ENCODE measurements at places on chromosomes 4 and X. TPM values are rescaled to one million over a fixed set of nuclear protein-coding genes. Genes with fewer than 3 reads are reported as not detected.

GRCh38 chr4:26248647-26249046 is 72.2 kb upstream of the RBPJ start:
- no peaks in the 10 kb centered on the region for H3K27me3 ChIP-seq
- no peaks in the 10 kb centered on the region for H3K36me3 ChIP-seq
- DNase-seq: no peak
- no peak overlapping the region for H3K4me3 ChIP-seq
- no peak overlapping the region for H3K27ac ChIP-seq
- peaks cover 16% of the 10 kb centered on the region for H3K4me1 ChIP-seq

DNA sequence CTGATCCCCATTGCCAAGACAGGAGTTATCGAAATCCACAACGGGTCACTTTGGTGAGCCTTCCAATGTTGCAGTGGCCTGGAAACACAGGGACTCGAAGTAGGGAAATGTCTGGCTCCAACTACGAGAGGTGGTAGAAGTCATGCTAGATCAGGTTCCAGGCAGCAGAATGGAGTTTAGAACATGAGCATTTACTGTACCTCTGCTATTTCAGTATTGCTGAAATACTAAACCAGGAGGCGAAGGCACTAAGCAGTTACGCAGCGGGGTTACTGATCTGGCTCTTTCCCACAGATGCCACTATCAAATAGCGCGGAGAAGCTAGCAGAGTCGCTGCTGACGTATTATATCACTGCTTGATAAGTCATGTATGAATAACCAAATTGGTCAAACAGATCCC is 56.3 kb downstream of the PTCHD1 start:
- DNase-seq: no peak
- no peak overlapping the region for H3K27ac ChIP-seq
- no peak overlapping the region for H3K4me3 ChIP-seq
- H3K36me3 ChIP-seq: no peaks in the 10 kb centered on the region
- no peaks in the 10 kb centered on the region for H3K4me1 ChIP-seq

DNA sequence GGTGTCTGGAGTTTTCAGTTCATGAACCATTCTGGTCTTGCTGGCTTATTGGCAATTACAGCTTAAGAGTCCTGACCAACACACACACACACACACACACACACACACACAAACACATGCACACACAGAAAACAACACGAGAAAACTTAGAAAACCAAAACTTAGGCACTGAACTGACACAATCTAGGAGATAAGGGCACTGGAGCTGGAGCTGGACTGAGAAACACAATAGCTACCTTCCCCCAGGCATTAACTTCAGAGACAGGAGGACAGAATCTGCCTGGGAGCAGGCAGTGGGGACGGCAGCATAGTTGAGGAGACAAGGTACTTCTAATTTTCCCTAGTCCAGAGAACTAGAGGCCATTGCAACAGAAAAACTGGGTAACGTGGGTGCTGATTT is 62.3 kb downstream of the LNX1 start:
- peaks cover 15% of the 10 kb centered on the region for H3K27me3 ChIP-seq
- H3K4me1 ChIP-seq: no peaks in the 10 kb centered on the region
- no peak for DNase-seq
- no peak overlapping the region for H3K27ac ChIP-seq

DNA sequence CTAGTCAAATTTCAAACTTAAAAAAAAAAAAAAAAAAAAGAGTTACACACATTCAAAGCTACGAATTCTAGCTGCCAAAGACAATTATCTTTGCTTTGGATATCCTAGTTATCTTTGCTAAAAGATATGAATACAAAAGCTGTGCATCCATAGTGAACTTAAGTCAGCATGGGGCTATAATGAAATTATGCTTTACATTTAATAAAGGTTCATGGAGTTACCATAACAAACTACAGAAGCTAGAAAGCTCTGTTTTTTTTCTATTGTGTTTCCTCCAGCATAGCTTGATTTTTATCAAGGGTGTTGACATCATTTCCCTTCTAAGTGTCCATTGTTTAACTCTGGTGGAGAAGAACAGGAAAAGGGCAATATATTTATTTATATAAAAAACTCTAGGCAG is 234.1 kb downstream of the ANKRD50 start:
- no peak for DNase-seq
- H3K27ac ChIP-seq: no peak overlapping the region
- H3K4me1 ChIP-seq: no peaks in the 10 kb centered on the region
- H3K27me3 ChIP-seq: no peaks in the 10 kb centered on the region

DNA sequence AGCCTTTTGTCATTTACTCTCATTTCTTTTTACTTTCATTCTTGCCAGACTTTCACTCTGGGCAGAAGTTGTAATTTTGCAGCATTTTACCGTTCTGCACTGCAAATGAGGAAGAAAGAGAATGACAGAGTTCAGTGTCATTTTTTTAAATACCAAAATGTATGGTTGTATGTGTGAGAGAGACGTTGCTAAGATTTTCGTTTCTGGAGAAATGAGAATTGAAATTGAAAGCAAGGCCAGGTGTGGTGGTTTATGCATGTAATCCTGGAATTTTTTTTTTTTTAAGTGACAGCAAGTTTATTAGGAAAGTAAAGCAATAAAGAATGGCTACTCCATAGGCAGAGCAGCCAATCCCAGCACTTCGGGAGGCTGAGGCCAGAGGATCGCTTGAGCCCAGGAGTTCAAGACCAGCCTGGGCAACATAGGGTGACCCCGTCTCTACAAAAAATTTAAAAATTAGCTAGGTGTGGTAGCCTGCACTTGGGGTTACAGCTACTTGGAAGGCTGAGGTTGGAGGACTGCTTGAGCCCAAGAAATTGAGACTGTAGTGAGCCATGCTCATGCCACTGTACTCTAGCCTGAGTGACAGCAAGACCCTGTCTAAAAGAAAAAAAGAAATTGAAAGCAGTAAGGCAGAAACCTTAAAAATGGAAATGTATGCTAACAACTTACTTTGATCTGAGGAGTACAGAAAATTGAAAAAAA is 12.9 kb downstream of the DCK start:
- H3K4me3 ChIP-seq: peak overlapping the region; percentile 62
- peaks cover 77% of the 10 kb centered on the region for H3K4me1 ChIP-seq
- H3K27me3 ChIP-seq: no peaks in the 10 kb centered on the region
- peak overlapping the region; percentile 73 for H3K27ac ChIP-seq
- DNase-seq: no peak

GRCh38 chr4:3871181-3871852 is 105.1 kb downstream of the ADRA2C start:
- H3K27me3 ChIP-seq: peaks cover 28% of the 10 kb centered on the region
- no peaks in the 10 kb centered on the region for H3K36me3 ChIP-seq
- no peak overlapping the region for H3K4me3 ChIP-seq
- no peak overlapping the region for H3K27ac ChIP-seq
- peaks cover 3% of the 10 kb centered on the region for H3K4me1 ChIP-seq

- H3K4me1 ChIP-seq: no peaks in the 10 kb centered on the region
- no peaks in the 10 kb centered on the region for H3K27me3 ChIP-seq
- no peak overlapping the region for H3K4me3 ChIP-seq
- H3K36me3 ChIP-seq: no peaks in the 10 kb centered on the region
These were observed 181.1 kb upstream of the SMIM31 start for GRCh38 chr4:164572877-164573279.

- no peaks in the 10 kb centered on the region for H3K4me1 ChIP-seq
- no peak overlapping the region for H3K27ac ChIP-seq
- no peak for DNase-seq
- no peak overlapping the region for H3K4me3 ChIP-seq
- H3K27me3 ChIP-seq: peaks cover 11% of the 10 kb centered on the region
These were observed 91.9 kb upstream of the SH3RF1 start for GRCh38 chr4:169362607-169363006.

- H3K4me3 ChIP-seq: no peak overlapping the region
- H3K27ac ChIP-seq: no peak overlapping the region
- H3K27me3 ChIP-seq: no peaks in the 10 kb centered on the region
- H3K4me1 ChIP-seq: no peaks in the 10 kb centered on the region
- H3K36me3 ChIP-seq: no peaks in the 10 kb centered on the region
- DNase-seq: no peak
These were observed 12.9 kb downstream of the NHSL2 start for GRCh38 chrX:71923516-71923915.

DNA sequence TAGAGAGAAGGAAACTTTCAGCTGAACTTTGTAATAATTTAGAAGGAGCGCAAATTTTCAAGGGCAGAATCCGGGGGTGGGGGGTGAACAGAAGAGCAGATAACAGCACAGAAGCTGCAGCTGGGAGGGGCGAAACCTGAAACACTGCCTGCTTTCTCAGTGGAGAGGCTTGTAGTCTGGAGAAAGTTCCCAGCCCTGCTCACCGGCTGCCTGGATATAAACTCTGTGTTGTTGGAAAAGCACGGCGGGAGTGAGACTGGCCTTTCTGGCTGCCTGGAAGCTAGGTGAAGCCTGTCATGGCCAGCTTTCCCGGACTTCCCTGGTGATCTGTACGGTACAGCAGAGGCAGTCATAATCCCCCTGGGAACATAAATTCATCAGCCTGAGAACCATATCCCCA is 1352.1 kb upstream of the DIAPH2 start:
- DNase-seq: no peak
- no peaks in the 10 kb centered on the region for H3K4me1 ChIP-seq
- no peak overlapping the region for H3K27ac ChIP-seq
- no peaks in the 10 kb centered on the region for H3K36me3 ChIP-seq

DNA sequence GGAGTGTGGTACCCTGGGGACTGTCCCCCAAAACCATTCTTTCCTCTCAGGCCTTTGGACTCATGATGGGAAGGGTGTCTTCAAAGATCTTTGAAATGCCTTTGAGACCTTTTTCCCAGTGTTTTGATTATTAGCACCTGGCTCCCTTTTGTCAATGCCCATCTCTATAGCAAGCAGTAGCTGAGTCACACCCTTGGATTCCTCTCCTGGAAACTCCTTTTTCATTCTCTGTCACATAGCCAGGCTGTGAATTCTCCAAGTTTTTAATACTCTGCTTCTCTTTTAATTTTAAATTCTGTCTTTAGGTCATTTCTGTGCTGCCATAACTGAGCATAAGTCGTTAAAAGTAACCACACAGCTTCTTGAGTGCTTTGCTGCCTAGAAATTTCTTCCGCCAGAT is 29.7 kb downstream of the IL21 start:
- no peaks in the 10 kb centered on the region for H3K4me1 ChIP-seq
- no peak overlapping the region for H3K4me3 ChIP-seq
- H3K36me3 ChIP-seq: no peaks in the 10 kb centered on the region
- no peak overlapping the region for H3K27ac ChIP-seq
- DNase-seq: no peak
- H3K27me3 ChIP-seq: peaks cover 3% of the 10 kb centered on the region

- peaks cover 10% of the 10 kb centered on the region for H3K4me1 ChIP-seq
- no peaks in the 10 kb centered on the region for H3K27me3 ChIP-seq
- DNase-seq: no peak
- H3K4me3 ChIP-seq: no peak overlapping the region
These were observed 69.4 kb downstream of the HMGB2 start for GRCh38 chr4:173264684-173265185.

- H3K27me3 ChIP-seq: no peaks in the 10 kb centered on the region
- no peak overlapping the region for H3K4me3 ChIP-seq
- H3K27ac ChIP-seq: no peak overlapping the region
- peak; percentile 54 for DNase-seq
- H3K36me3 ChIP-seq: peaks cover 1% of the 10 kb centered on the region
These were observed 149.9 kb downstream of the AMMECR1 start for GRCh38 chrX:110167952-110168451.

DNA sequence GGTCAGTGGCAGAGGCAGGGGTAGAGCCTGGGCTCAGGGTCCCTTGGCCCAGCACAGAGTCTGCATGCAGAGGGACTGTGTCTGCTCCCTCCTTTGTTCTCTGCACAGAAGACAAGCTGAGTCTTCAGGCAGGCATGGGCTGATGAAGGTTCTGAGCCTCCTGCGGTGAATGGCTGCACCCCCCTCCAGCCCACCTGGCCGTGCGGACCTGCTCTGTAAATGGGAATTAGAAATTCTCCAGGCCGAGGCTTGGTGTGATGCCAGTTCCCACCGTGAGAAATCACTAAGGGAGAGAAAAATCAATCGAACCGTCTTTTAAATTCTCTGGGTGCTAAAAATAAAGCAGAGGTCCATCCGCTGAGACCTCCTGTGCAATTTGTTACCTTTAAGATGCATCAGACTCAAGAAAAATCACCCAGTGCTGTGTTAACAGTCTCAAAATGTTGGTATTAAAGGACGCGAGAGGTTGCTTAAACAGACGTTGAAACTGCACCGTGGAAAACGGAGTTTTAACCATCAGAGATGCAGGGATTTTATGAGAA is 96.0 kb downstream of the WFS1 start:
- no peaks in the 10 kb centered on the region for H3K4me1 ChIP-seq
- no peaks in the 10 kb centered on the region for H3K36me3 ChIP-seq
- no peak for DNase-seq

DNA sequence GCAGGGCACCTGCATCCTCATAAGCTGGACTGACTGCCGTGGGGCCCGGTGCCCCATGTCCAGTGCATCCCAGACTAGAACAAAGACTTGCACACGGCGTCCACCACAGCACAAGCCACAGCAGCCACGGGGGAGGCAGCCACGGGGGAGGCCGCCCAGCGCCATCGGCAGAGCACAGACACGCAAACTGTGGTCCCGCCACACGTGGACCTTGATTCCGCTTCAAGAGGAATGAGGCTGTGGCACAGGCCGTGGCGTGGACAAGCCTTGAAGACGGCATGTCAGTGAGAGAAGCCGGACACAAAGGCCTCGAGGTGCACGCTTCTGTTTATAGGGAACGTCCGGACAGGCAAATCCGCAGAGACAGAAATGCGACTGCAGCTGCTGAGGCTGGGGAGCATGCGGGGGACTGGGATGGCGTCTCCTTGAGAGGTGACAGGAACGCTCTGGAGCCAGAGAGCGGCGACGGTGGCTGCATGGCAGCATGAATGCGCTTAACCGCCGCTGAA is 10.1 kb upstream of the CPLX1 start:
- peaks cover 17% of the 10 kb centered on the region for H3K4me1 ChIP-seq
- H3K27me3 ChIP-seq: peaks cover 5% of the 10 kb centered on the region

DNA sequence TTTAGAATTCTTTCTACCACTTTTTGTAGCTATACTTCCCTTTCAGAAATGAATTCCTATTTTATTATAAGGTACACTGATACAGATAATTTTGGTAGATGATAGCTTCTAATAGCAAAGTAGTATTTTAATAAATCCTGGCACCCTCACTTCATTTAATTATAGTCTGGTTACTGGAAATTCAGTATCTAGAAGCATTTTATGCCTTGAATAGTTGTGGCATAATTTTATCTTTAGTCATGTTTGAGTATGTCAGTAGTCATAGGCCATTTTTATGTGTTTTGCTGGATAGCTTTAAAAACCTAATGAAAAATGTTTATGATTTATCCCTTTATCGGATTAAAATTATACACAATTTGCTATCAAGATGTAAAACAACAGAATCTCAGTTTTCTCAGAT is 92.3 kb downstream of the DIAPH2 start:
- H3K27ac ChIP-seq: no peak overlapping the region
- no peaks in the 10 kb centered on the region for H3K36me3 ChIP-seq
- H3K4me3 ChIP-seq: no peak overlapping the region

The PDZD11 gene
- 38.8 TPM for total RNA-seq

The ADH1C gene
- total RNA-seq: not detected

The SERTM2 gene
- total RNA-seq: not detected

The ADH1A gene
- not detected for total RNA-seq

The SYNPO2 gene
- 0.50 TPM for total RNA-seq

The TLL1 gene
- not detected for total RNA-seq

Data from activated CD4-positive, alpha-beta memory T cell treated with anti-CD3 and anti-CD28 coated beads, Interleukin-2, amount 10 ng/mL, durations not matched to agents 7 days and 5 days (primary cell).